ENCODE measurements at places on chromosomes 2 and 18.

DNA sequence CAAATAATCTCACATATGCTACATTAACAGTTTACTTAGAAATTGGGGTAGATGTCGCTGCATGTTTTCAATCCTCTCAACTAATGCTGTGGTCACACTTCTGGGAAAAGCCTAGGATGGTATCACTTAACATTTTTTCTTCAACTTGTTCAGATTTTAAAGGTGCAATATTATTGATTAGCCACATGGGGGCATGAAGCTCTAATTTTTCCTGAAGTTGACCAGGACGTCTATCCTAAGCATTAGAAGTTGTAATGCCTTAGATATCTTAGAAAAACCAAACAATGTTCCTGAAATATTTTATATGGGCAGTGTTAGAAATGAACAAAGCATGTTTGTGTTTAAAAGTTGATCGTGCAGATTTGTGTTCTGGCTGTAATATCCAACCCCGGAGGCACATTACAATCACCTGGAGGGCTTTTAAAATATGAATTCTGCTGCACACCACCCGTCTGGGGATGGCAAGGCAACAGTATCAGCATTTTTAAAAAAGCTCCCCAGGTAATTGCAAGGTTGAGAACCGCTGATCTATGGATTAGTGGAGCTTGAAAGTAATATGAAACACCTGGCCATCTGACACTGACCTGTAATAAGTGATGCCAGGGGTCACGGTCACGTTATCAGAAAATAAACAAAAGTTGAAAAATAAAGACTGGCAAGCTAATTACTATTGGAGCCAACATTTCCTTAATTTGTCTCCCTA, 100.5 kb upstream of the LMAN1 start:
- no peak for DNase-seq

GRCh38 chr2:127098711-127099110, 8.2 kb downstream of the BIN1 start:
- peak; percentile 15 for DNase-seq

DNA sequence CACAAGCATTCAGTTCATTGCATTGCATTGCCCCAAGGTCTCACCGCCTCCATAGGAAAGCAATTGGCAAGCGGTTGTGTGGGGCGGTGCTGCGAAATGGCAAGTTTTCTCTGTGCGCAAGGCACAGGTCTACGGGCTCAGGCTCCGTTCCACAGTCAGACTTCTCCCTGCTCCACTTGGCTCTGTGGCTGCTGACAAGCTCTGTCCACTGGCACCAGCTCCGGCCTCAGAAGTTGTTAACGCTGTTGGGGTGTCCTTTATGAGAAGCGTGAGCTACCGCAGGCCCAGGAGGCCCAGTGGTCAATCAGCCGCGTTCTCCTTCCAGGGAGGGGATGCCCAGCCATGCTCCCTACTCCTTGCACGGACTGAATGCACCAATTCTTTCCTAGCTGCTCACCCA, 87.0 kb upstream of the GATA6 start:
- peak; percentile 67 for DNase-seq

DNA sequence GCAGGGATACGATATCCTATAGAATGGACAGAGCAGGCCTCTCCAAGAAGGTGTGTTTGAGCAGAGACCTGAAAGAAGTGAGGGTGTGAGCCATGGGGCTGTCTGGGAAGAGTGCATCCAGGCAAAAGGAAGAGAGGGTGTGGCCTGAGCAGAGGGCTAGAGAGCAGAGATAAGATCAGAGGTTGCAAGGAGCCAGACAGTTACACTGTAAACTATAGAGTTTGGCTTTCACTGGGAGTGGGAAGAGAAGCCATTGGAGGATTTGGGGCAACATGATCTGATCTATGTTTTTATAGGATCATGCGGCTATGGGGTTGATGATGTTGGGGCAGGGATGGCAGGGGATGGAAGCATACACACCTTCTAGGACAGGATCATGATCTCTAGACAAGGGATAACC, 124.1 kb upstream of the MAP3K20 start:
- DNase-seq = no peak

GRCh38 chr2:223952280-223952968, 4.8 kb upstream of the MRPL44 start:
- DNase-seq = no peak

GRCh38 chr18:49020129-49020528, 69.4 kb upstream of the SMAD7 start:
- no peak for DNase-seq

DNA sequence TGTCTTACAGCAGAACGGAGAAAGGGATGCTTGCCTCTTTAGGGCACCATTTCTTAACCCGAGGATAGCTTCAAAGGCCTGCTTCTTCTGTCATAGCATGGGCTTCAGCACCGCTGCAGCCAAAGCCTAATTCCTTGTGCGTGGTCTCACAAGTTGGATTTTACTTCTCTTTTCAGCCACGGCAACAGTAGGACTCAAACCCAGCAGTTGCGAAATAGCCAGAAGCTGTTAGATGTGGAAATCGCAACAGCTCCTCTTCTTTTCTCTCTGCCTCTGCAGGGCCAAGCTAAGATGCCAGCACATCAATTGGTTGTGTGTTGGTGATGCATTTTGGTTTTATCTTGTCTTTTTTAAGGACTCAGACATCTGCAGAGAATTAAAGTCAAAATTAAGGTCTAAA, 3.1 kb downstream of the NRXN1 start:
- no peak for DNase-seq

DNA sequence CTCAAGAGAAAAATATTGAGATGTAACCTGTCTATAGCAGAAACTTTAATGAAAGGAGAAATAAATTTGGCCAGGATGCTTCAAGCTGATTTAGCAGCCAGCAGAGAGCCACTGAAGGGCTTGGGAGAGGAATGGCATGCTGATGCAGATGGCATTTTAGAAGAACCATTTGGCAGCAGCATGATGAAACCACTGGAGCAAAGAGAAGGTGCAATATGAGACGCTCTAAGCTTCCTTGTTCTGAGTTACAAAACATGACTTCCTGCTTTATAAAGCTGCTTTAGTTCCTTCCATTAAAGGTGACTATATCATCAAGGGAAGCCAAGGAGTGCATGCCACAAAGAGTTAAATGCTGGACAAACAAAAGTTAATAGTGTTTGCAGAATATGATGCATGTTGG, 189.7 kb downstream of the PID1 start:
- DNase-seq = no peak

GRCh38 chr2:170685591-170685990, 29.5 kb upstream of the SP5 start:
- no peak for DNase-seq

DNA sequence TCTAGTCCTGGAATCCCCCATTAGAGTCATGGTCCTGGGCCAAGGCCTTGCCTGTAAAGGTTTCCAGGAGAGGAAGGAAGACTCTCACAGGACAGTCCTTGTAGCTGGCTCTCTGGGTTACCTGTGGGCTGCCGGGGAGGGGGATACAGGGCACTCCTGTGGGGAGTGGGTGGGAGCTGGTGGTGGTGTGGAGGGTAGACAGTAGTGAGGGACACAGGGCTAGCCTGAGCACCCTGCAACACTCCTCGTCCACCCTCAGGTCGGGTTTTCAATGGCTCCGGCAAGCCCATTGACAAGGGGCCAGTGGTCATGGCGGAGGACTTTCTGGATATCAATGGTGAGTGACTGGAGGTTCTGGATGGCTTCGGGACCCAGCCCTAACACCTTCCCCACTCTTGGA, 19.7 kb upstream of the ANKRD53 start:
- DNase-seq = no peak

DNA sequence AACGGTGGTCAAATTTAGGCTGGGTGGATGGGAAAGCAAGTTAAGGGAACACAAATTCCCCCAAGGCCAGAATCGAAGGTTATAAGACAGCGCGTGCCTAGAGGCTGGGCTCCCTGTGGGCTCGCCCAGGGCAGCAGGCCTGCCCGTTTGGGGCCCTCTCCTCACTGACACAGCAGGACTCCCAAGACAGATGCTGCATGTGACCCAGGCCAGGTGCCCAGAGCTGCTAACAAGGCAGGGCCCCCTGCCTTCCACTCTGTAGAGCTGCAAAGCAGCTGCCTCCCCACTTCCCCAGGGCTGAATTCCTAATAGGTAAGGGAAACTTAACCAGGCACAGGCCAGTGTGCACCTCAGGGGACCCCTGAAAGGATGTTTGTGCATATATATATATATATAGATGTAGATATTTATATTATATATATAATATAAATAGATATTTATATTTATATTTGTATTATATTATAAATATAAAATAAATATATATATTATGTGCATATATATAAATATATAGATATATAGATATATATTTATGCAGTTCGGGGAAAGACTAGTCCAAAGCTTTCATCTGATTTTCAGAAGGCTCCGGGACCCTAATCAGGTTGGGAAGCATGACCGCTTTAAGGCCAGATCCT, 43.7 kb downstream of the TMEM37 start:
- peak; percentile 77 for DNase-seq

DNA sequence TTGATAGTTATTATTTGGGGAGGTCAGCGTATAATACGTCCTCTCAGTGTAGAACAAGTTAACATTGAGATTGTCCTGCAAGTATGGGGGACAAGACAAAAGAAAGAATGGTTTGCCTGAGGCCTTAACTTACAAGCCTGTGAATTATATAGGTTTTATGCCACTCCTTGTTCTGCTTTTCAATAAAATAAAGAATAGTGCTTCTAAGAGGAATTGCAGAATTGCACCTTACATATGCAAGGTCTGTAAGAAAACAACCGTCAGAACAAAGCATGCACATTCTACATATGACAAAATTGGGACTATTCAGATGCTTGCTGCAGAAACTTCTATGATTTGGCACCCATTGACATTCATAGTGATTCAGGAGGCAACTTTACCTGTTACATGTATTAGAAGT, 785.0 kb downstream of the NR4A2 start:
- no peak for DNase-seq

DNA sequence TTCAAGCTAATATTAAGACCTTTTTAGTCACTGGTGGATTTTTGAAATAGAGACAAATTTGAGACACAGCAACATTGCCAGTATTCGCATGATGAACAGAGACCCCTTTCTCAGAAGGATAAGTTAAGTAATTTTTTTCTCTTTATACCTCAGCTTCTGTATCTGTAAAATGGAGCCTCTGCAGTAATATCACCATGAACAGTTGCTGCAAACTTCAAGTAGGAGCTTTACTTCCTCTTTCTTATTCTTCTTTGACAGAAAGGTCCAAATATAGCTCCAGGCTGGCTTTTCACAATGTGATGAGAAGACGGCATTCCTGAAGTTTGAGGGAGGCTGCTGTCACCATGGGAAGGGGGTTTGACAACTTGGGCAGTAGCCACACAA, 158.7 kb downstream of the TDRD15 start:
- DNase-seq = no peak

DNA sequence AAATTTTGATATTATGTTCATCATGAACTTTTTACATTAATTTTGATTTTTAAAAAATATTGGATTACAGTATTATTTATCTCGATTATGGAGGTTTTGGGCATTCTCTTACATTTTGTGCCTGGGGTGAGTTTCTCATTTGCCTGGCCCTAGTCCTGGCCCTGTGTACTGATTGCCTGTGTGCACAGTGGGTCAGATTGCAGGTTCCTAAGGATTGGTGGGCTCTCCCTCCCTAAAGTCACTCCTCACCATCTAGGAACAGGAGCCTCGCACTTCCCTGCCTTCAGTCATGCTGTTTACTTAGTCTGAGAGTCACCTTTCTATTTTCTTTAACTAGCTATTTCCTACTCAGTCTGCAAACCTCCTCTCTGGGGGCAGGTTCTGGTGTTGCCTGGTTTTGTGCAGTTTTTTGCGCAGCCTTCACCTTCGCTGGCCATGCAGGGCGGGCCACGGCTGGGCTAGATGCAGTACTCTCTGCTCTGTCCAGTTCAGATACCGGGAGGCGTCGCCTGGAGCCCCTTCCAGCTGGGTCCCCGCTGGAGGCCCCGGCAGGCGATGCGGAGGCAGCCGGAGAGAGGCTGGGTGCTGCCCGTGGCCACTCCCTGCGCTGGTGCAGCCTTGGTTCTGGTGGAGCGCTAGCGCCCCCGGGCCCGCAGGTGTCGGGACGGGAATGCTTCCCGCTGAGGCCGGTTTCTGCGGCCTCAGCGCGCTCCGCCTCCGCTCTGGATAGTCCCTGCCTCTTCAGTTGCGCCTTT, 23.3 kb upstream of the MC5R start:
- peak; percentile 79 for DNase-seq

- no peak for DNase-seq
These were observed 507.9 kb downstream of the ERBB4 start for GRCh38 chr2:212030709-212031108.

- DNase-seq = no peak
These were observed 281.6 kb upstream of the CRIM1 start for GRCh38 chr2:36074008-36074407.

- no peak for DNase-seq
These were observed 27.2 kb downstream of the FAHD2B start for GRCh38 chr2:97067279-97068004.

- DNase-seq = no peak
These were observed 18.4 kb downstream of the NCOA1 start for GRCh38 chr2:24509425-24509824.

DNA sequence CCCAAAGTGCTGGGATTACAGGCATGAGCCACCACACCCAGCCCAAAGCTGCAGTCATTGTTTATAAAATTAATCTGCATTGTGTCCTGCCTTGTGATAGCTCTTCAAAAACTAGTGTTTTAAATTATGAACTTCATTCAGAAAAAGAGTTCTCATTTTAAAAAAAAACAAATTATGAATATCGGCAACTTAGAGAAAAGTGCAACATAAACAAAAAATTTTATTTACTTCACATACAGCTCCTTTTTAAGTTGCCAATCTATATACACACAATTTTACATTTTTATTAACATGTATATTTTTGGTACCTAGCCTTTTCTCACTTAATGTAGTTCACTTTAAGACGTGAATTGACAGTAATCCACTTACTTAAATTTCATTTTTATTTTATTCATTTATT, 46.9 kb downstream of the GEMIN6 start:
- no peak for DNase-seq

DNA sequence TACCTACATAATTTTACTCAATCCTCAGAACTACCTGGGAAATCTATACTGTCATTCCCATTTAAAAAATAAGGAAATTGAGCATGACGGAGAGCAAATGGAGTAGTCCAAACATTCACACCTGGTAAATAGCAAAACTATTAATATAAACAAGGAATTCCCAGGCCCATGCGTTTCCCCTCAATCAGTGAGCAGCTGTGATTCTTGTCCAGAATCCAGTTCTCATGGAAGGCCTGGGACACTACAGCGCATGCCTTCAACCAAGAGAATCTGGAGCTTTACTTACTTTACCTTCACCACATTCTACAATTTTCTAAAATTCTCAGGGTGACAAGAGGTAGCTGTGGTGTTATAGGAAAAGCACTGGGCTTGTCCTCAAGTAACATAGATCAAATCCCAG, 259.0 kb downstream of the LRATD1 start:
- DNase-seq = no peak

DNA sequence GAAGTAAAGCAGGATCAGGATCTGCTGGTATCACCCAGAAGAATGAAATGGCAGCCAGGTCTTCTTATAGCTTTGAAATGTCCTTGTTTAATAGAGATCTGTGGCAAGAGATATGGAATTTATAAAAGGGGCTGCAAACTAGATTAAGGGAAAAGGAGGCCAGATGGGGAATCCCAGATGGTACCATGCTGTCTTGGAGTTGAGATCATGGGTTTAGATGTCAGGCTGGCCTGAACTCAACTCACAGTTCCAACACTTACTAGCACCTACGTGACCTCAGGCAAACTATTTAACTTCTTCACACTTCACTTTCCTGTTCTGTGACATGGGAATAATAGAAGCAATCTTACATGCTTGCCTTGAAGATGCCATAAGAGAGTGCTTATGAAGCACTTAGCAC, 188.2 kb downstream of the ALK start:
- DNase-seq = no peak
